ENCODE measurements at places on chromosomes 6 and 20. TPM values are rescaled to one million over a fixed set of nuclear protein-coding genes. Genes with fewer than 3 reads are reported as not detected.
A peak's percentile ranks its signal among the peaks of the same experiment; 100 is the strongest.

GRCh38 chr6:116218172-116218633 is 35.7 kb downstream of the TSPYL4 start:
- DNase-seq: no peak

- DNase-seq: no peak
Measured at GRCh38 chr6:116764961-116765841, at the start of gene FAM162B. Gene FAM162B (minus strand): TSS chr6:116765719. CDS start chr6:116765576, 143 bp downstream.

WFDC12 gene
- not detected for total RNA-seq

DNA sequence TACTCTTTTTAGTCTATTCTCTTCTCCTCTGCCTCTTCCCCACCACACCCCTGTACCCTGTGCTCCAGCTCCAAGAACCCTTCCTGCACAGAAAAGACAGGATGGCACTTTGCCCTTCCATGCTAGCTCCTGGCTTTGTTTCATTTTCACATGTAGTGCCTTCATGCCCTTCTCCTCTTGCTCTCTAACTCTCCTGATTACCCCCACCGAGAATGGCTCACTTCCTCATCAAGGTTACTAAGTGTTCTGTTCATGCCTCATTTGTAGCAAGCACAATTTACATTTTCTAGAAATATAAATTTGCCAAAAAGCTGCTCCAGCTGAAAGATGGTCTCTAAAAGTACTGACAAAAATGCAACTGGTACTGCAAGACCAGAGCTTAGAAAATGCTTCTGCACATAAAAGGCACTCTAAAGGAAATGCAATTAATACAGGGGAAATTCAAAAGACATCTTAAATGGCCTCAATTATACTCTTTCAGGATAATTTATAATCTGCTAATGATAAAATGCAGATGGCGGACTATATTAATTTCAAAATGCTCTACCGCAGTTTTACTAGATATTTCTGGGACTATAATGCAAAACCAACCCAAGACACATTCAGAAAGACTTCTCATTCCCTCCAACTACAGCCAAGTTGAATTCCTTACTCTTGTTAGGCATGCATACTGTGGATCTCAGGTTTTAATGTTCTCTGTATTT is 570.2 kb downstream of the PRKN start:
- no peak for DNase-seq

DNA sequence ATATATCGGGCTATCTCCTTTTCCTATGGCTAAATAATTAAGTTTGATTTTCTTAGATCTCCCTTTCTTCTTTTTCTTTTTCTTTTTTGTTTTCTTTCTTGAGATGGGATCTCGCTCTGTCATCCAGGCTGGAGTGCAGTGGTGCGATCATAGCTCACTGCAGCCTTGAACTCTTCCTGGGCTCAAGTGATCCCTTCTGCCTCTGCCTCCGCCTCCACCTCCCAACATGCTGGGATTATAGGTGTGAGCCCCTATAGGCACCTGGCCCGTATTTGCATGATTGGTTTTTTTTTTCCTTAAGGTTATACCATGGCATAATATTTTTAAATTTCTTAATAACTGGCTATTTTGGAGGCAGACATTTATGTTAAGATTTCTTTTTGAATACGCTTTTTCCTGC is 106.3 kb downstream of the SCAF8 start:
- DNase-seq: no peak

GRCh38 chr6:107653861-107654394 is 164.0 kb downstream of the SOBP start:
- peak; percentile 46 for DNase-seq

ALDH5A1 gene
- 1.8 TPM for total RNA-seq

DNA sequence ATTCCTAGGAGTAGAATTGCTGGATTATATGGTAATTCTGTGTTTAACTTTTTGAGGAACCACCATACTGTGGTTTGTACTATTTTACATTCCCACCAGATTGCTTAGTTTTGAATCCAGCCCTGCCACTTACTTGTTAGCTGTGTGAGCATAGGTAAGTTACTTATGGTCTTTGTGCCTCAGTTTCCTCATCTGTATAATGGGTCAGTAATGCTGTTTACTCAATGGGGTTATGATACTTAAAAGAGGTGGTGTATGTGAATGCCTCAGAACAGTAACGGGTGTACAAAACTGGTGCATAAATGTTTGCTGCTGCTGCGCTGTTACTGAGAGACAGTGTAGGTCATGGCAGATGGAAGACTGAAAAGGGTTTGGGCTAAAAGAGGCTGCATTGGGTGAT is 239.3 kb downstream of the NRN1 start:
- no peak for DNase-seq

All from M059J (cell line).